ENCODE measurements at places on chromosomes 6 and 20.
A peak's percentile ranks its signal among the peaks of the same experiment; 100 is the strongest.

GRCh38 chr6:157832250-157832967 lies 9.4 kb downstream of the SNX9 start:
- no peaks in the 10 kb centered on the region for H3K4me1 ChIP-seq
- DNase-seq, result no peak
- H3K27ac ChIP-seq, result no peak overlapping the region
- peaks cover 5% of the 10 kb centered on the region for H3K36me3 ChIP-seq
- H3K4me3 ChIP-seq, result no peak overlapping the region

GRCh38 chr6:62324834-62325233 lies 38.8 kb upstream of the KHDRBS2 start:
- no peaks in the 10 kb centered on the region for H3K4me1 ChIP-seq
- no peak overlapping the region for H3K27ac ChIP-seq
- H3K27me3 ChIP-seq, result no peaks in the 10 kb centered on the region
- H3K4me3 ChIP-seq, result no peak overlapping the region
- no peak for DNase-seq
- no peaks in the 10 kb centered on the region for H3K36me3 ChIP-seq

- no peaks in the 10 kb centered on the region for H3K36me3 ChIP-seq
- H3K27me3 ChIP-seq, result no peaks in the 10 kb centered on the region
- H3K4me3 ChIP-seq, result peak overlapping the region; percentile 99
- H3K27ac ChIP-seq, result peak overlapping the region; percentile 94
- no peak for DNase-seq
- peaks cover 2% of the 10 kb centered on the region for H3K4me1 ChIP-seq
These were observed 858 bp upstream of the PTPRK start for GRCh38 chr6:128521282-128521632.

DNA sequence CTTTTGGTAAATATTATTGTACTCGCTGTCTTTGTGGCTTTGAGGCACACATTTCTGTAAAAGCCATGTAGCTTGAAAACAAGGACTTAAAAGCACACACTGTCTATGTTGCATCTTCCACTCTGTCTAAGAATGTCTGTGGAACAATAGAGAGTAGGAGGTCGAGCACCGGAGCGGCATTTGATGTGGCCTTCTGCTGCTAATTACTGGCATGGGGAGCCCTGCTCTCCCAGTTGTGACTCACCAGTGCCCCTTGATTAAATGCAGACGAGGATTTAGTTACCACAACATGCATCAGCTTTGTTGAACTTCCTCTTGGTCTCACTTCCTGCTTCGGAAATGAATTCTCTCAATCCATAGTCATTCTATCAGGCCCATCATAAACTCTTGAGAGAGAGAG lies 680.7 kb upstream of the SLC35B3 start:
- no peak for DNase-seq
- no peaks in the 10 kb centered on the region for H3K27me3 ChIP-seq
- H3K36me3 ChIP-seq, result no peaks in the 10 kb centered on the region
- H3K4me1 ChIP-seq, result no peaks in the 10 kb centered on the region

- no peaks in the 10 kb centered on the region for H3K27me3 ChIP-seq
- H3K27ac ChIP-seq, result no peak overlapping the region
- no peak overlapping the region for H3K4me3 ChIP-seq
- no peaks in the 10 kb centered on the region for H3K36me3 ChIP-seq
- H3K4me1 ChIP-seq, result no peaks in the 10 kb centered on the region
These were observed 69.1 kb downstream of the SLC35F1 start for GRCh38 chr6:117976030-117976651.

DNA sequence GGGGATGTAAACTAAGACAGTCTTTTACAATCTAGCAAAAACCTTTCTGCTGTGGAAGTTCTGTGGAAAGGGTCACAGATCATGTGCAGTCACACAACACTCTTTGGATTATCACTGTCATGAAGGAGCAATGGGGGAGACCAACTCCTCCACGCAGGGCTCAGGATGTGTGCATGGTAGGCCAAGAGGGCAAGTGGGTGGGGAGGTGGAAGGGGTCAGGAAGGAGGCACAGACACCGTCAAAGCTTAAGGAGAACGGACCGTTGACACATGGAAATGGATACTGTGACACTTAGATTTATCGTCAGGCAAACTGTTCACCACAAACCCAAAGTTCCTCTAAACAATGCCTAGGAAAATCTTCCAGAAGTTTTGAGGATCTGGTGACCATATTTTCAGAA lies 215.8 kb downstream of the PAX1 start:
- H3K36me3 ChIP-seq, result no peaks in the 10 kb centered on the region
- no peaks in the 10 kb centered on the region for H3K4me1 ChIP-seq
- H3K27me3 ChIP-seq, result no peaks in the 10 kb centered on the region
- no peak for DNase-seq

DNA sequence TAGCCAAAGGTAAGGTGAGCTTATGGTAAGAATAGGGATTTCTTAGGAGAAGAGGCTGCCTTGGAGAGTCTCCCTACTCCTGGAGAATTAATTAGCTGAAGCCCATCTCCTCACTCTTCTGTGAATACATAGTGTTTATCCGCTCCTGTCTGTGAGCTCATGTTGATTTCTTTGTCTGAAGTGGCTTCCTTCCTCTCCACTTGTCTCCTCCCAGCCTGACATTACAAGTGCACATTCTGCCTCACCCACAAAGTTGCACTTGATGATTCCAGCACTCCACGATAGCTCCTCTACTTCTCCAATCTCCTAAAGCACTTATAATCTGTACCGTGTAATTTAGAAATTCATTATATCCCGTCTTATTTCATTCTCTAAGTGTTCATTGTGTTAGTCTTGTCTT lies 287.2 kb downstream of the QKI start:
- no peaks in the 10 kb centered on the region for H3K4me1 ChIP-seq
- no peak for DNase-seq
- H3K27ac ChIP-seq, result no peak overlapping the region
- H3K27me3 ChIP-seq, result no peaks in the 10 kb centered on the region
- H3K36me3 ChIP-seq, result no peaks in the 10 kb centered on the region
- no peak overlapping the region for H3K4me3 ChIP-seq

- no peaks in the 10 kb centered on the region for H3K36me3 ChIP-seq
- no peak for DNase-seq
- no peaks in the 10 kb centered on the region for H3K27me3 ChIP-seq
- no peak overlapping the region for H3K27ac ChIP-seq
- H3K4me1 ChIP-seq, result no peaks in the 10 kb centered on the region
These were observed 462.9 kb downstream of the ADGRB3 start for GRCh38 chr6:69097948-69098347.

DNA sequence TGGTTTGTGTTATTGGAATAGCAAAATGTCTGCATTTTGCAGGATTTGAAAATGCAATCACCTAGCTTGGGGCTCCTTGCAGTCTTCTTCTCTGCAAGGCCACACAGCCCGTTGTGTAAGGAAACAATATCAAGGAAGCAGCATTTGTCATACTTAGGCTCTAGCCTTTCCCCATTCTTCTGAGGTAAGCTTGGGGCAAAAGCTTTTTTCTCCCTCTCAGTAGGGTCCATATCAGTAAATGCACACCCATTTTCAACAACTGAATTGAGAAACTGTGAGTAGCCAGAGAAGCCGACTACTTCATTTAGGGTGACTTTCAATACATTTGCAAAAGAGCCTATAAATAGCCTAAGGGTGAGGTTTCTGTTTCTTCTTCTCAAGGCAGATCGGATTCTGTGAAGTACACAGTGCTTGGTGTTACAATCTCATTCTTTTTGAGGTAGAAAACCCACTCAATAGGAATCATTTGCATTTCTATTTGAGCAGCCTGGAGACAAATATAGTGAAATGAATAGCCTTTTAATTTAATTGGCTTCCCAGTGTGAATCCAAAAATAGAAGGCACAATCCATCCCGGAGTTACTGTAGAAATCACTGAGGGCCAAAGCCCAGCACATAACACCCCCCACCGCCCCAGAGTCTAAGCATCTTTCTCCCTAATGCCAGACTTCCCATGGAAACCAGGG lies 61.8 kb downstream of the BTBD3 start:
- no peak overlapping the region for H3K4me3 ChIP-seq
- H3K27ac ChIP-seq, result no peak overlapping the region
- H3K4me1 ChIP-seq, result peaks cover 14% of the 10 kb centered on the region
- no peak for DNase-seq
- H3K36me3 ChIP-seq, result no peaks in the 10 kb centered on the region

GRCh38 chr6:27066802-27067201 lies 180.7 kb upstream of the PRSS16 start:
- no peak for DNase-seq
- H3K27me3 ChIP-seq, result peaks cover 2% of the 10 kb centered on the region
- no peaks in the 10 kb centered on the region for H3K36me3 ChIP-seq
- no peaks in the 10 kb centered on the region for H3K4me1 ChIP-seq
- no peak overlapping the region for H3K27ac ChIP-seq
- no peak overlapping the region for H3K4me3 ChIP-seq

DNA sequence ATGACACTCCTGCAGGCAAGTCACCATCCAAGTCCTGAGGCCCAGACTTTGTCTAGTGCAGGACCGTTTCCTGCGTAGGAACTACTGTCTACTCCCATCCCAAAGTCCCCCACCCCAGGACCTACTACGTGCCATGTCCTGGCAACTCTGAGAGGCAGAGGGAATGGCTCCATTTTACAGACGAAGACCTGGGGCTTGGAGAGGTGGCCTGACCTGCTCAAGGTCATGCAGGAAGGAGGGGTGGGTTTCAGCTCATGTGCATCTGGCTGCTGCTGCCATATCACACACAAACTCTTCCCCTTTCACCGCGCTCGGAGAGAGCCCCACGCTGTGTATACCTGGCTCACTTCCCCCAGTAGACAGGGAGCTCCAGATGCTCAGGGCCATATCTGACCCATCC lies 1.2 kb upstream of the NOL4L start:
- peaks cover 19% of the 10 kb centered on the region for H3K4me1 ChIP-seq
- DNase-seq, result no peak
- H3K27me3 ChIP-seq, result peaks cover 31% of the 10 kb centered on the region

DNA sequence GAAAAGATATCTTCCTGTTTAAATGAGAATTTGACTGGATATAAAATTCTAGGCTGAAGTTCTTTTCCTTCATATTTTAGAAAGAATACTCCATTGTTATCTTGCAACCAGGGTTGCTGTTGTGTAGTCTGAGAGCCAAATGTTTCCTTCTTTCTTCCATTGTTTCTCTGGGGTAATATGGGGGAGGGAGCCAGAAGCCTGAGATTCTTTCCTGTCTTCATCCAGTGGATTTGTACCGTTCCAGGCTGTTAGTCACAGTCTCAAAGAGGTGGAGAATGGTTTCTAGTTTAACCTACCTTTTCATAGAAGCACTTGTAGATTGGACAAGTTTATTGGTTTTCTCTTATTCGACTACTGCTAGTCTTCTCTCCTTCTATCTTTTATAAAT lies 6.1 kb upstream of the ULBP3 start:
- no peaks in the 10 kb centered on the region for H3K27me3 ChIP-seq
- no peak for DNase-seq
- H3K27ac ChIP-seq, result no peak overlapping the region
- H3K36me3 ChIP-seq, result no peaks in the 10 kb centered on the region

DNA sequence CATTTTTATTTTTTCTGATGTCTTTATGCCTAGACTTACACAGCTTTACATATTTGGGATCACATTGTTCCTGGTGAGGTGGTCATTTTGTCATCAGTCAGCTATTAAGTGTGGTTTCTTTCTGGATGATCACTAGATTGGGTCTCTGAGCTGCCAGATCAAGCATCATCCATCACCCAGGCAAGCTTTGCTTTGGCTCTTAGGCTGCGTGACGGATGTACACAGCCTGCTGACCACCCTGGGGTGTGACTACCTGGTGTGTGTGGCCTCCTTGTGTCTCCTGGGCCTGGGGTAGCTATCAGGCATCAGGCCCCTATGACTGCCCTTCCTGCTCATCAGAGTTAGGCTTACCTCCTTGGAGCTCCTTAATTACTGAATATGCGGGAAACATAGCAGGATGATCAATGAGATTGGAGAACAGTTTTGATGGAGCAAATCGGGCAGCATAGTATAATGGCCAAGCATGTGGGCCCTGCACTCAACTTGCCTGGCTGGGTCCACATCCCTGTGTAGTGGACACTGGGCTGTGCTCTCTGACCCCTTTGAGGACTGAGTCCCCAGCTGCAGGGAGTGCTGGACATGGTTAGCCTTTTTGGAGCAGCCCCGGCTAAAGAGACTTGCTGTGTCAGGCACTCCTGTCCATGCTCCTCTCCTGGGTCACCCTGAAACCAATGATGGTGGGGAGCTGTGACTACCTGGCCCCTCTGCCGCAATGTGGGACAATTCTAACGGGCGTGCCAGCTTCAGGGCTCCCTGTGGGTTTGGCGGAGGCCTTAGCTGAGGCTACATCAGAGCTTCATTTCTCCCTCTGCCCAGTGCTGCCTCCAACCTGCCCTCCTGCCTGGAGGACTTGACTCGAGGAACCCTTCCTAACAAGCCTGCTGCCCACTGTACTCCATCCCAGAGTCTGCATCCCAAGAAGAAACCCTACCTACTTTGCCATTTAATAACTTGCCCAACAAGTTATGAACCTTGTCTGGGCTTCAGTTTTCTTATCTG lies 8.2 kb downstream of the DAAM2 start:
- no peaks in the 10 kb centered on the region for H3K4me1 ChIP-seq
- no peak overlapping the region for H3K27ac ChIP-seq

DNA sequence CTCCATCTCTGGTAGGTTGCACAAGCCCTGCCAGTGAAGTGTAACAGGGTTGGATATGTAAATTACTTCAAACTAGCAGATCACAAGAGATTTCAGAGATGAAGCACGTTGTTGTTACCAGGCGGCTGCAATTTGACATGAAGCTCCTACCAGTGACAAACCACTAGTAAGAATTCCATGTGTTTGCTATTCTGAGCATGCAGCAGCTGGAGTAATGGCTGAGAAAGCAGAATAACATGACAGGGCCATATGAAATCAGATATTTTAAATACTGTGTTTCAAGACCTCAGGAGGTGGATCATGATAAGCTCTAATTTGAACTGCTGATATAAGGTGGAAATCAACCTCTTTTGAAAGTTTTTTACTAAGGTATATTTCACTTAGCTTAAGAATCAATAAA lies 11.4 kb downstream of the RIN2 start:
- no peaks in the 10 kb centered on the region for H3K36me3 ChIP-seq
- H3K27me3 ChIP-seq, result no peaks in the 10 kb centered on the region
- no peak overlapping the region for H3K27ac ChIP-seq
- no peaks in the 10 kb centered on the region for H3K4me1 ChIP-seq
- DNase-seq, result no peak
- no peak overlapping the region for H3K4me3 ChIP-seq

DNA sequence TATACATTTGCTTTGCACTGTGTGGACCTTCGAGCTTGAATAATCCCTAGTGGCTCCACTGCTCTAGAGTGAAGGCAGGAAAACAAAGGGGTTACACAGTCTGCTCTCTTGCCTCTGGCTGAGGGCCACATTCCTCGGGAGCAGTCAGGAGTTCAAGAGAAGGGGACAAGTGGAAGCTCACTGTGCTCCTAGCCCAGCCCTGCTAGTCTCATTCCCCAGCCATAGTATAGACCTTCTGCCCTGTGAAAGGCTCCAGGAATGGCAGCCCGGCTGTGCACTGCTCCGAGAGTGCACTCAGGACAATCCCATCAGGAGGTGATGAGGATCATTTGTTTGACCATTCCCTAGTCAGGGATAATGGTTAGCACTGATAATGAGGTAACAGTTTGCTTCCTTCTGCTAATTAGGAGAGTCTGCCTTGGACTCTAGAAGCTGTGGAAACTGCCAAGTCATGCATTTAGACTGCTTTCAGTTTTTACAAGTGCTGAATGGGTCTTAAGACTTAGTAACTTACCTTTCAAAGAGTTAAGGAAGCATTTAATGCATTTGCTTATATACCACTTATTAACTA lies 8.5 kb downstream of the IYD start:
- H3K27ac ChIP-seq, result peak overlapping the region; percentile 23
- H3K4me3 ChIP-seq, result no peak overlapping the region
- H3K4me1 ChIP-seq, result peaks cover 6% of the 10 kb centered on the region
- no peaks in the 10 kb centered on the region for H3K36me3 ChIP-seq
- H3K27me3 ChIP-seq, result no peaks in the 10 kb centered on the region
